ENCODE measurements at places on chromosomes 6 and 20.

DNA sequence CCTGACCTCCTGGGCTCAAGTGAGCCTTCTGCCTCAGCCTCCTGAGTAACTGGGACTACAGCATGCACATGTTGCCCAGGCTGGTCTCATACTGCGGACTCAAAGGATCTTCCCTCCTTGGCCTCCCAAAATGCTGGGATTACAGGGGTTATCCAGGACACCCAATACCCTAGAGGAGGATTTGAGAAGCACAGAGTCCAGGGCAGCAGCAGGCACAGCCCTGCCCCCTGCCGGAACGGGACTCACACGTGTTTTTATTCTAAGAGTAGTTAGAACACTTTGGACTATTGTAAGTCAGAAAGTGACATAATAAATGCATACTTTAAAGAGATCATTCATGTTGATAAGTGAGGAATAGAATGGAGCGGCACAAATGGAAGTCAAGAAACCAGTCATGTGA, 80.2 kb downstream of the C6orf118 start:
- DNase-seq: no peak

GRCh38 chr6:124148236-124148957, 344.7 kb downstream of the NKAIN2 start:
- DNase-seq: no peak

DNA sequence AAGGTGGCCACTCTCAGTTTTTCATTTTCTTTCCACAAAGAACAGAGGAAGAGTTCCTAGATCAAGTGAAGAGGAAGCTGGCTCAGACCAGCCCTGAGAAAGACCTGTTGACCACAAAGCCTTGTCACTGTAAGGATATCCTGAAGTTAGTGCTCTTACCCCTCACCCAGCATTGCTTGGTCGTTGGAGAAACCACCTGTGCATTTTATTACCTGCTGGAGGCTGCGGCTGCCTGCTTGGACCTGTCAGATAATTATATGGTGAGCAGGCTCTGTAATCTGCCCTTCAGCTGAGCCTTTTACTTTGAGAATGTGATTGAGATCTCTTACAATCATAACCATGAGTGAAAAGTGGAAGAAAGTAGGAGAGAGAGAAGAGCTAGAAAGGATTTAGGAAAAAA, 21.9 kb downstream of the TREML1 start:
- no peak for DNase-seq

- DNase-seq: no peak
Observed at GRCh38 chr20:1427457-1428054, 34.7 kb upstream of the FKBP1A start.

GRCh38 chr20:16606468-16607070, 33.3 kb upstream of the KIF16B start:
- DNase-seq: no peak

GRCh38 chr6:3836566-3836965, 12.6 kb upstream of the FAM50B start:
- DNase-seq: no peak

GRCh38 chr20:35985806-35986205, 17.4 kb downstream of the CNBD2 start:
- no peak for DNase-seq

GRCh38 chr6:111761212-111761611, 112.0 kb downstream of the FYN start:
- no peak for DNase-seq

DNA sequence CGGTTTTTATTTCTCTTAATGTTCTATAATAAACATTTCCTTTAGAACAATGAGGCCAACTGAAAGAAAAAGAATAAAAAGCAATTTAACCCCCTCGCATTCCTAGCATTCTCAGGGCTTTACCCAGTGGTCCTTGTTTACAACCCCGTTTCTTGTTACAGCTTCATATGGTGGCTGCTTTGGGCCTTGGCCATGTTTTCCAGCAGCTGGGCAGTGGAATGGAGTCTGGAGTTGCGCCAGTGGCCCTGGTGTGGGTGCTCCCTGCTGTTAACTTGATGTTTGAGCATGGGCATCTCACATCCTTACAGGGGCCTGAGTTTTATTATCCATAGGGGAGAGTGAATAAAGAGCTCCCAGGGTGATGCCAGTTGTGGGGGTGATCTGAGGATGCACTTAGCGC, 18.8 kb downstream of the EFCAB8 start:
- DNase-seq: no peak

DNA sequence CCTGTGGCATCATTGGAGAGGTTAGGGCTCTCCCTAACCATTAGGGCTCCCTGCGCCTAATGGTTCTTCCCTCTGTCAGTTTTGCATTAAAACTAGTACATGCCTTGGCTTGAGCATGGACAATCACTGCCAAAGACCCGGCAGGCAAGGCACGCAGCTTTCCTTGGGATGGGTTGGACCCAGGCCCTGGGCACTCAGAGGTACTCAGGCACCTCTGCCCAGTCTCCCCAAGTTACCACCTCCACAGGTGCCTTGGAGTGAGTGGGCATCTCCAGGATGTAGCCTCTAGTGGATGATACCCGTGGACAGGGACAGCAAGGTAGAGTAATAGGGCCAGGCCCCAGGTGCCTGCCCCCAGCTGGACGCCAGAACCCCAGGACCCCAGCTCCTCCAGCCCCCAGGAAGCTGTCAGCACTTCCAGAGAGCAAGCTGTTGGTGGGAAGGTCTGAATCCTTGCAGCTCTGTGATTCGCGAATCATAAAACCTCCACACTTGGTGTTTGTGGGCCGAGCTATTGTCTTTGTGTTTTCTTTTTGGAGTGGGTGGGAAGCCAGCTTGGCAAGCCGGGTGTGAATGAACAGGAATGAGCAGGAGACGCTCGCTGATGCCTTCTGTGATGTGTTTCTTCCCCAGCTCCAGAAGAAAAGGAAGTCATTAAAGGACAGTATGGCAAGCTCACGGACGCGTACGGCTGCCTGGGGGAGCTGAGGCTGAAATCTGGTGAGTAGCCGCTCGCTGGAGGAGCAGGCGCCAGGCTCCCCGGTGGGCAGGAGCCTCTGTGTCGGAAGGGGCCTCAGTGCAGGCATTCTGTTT, 35.1 kb downstream of the SYNJ2 start:
- no peak for DNase-seq

DNA sequence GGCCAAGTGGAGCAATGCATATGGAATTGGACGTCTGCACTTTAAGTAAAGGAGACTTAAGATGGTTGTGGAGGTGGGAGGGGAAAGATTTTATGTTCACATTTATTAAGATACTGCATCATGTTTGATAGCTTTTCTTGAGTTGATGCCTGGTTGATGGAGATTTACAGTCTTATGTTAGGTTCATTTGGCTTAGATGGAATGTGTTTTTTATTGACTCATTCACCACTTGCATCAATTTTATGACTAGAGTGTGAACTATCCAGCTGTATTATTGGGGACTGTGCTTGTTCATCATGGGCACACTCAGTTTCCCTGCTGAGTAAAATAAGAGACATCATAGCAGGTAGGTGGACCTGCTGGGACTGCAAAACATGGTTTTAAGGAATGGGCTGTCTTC, 91.2 kb upstream of the SCP2D1 start:
- no peak for DNase-seq

DNA sequence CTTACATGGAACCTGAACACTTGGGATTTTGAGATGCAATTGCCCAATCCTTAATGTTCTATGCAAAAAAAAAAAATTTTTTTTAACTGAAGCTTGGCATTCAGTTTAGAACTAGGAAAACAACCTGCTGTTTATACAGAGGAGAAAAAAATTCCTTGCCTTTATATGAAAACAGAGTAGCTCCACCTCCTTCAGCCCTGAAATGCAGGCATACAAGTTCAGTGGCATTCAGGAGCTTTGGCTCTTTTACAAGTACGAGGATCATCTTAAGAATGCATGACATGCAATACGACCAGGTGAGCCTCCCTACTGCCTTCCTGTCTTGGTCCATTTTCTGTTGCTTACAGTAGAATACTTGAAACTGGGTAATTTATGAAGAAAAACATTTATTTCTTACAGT, 20.4 kb downstream of the PAX1 start:
- DNase-seq: no peak

DNA sequence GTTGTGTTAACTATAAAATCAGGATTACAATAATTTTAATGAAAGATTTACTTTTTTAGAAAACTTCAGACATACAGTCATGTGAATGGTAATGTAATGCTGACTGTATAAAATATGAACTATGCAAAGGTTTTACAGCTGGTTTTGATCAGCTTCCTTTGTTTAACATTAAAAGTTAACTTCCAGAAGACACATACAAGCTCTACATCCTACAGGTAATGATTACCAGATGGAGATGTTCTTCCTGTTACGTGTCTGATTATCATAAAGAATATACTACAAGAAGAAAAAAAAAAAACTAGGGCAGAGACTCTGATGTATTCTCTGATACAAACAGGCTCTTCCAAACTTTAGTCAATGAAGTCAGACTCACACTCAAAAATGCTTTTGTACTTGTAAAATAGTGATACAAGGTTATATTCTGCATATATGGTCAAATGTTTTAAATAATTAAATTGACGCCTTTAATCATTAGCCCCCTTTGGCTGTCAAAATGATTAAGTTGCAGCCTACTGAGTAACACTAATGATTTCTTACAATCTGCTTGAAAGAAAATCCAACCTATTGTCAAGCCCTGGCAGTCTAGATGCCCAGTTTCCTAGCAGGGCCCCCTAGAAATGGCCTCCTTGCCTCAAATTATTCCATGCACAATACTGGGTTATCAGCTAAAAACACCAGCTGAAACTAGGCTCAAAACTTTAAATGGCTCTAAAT, 251.8 kb upstream of the RUNX2 start:
- DNase-seq: no peak

- DNase-seq: no peak
Observed at GRCh38 chr6:45647341-45648261, 269.9 kb upstream of the SUPT3H start.

- no peak for DNase-seq
Observed at GRCh38 chr20:59680148-59680650, 75.9 kb downstream of the PHACTR3 start.

- no peak for DNase-seq
Observed at GRCh38 chr6:36825994-36826393, 13.2 kb downstream of the CPNE5 start.

DNA sequence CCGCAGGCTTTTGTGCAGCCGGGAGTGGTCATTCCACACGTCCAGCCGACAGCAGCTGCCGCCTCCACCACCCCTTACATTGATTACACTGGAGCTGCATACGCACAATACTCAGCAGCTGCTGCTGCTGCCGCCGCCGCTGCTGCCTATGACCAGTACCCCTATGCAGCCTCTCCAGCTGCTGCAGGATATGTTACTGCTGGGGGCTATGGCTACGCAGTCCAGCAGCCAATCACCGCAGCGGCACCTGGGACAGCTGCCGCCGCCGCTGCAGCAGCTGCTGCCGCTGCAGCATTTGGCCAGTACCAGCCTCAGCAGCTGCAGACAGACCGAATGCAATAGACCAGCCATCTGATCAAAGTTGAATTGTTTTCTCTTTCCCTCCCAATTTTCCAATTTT, 10.6 kb downstream of the RBM24 start:
- DNase-seq: no peak

DNA sequence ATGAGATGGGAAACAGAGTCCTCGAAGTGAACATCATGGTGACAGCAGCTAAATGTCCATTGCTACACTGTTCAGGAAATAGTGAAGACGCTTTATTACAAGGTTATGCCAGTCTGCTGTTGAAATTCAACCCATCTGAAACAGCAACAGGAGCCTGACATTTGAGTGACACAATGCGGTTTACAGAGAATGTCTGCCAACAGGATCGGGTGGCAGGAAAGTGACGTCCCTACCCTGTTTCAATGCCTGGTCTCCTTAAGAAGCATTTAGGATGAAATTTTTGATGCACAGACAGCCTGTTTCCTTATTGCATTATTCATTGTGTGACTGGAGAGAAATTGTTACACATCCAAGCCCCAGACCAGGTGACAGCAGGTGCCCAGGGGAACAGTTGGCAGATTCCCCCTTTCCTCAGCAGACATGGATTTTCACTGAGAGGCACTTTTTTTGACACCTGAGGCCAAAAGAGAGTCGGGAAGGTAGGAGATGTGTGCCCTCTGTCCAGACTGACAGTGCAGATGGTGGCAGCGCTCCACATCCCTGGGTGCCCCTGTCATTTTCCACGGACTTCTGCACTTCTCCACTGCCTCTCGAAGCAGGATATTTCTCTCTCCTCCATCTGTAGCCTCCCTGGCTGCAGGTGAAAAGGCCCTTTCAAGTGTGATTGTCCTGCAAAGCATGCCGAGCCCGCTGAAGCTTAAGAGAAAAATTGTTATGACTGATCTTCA, 87.9 kb downstream of the BFSP1 start:
- no peak for DNase-seq

DNA sequence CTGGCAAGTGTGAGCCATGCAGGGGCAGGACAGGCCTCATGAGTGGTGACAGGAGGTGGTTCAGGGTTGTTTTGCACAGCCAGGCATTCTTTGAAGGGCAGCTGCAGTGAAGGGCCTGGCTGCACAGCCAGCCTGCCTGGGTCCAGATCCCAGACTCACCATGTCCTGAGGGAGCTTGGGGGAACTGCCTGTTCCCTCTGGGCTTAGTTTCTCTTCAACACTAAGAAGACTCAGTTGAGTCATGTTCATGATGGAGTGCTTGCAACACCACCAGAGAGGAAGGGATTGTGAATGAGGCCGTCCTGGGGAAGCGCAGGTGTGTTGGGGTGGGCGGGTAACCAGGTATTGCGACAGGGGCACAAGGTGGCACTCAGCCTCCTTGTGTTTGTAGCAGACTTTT, 102.4 kb downstream of the CDH26 start:
- DNase-seq: no peak

GRCh38 chr6:23006656-23007055, 437.3 kb downstream of the HDGFL1 start:
- no peak for DNase-seq

DNA sequence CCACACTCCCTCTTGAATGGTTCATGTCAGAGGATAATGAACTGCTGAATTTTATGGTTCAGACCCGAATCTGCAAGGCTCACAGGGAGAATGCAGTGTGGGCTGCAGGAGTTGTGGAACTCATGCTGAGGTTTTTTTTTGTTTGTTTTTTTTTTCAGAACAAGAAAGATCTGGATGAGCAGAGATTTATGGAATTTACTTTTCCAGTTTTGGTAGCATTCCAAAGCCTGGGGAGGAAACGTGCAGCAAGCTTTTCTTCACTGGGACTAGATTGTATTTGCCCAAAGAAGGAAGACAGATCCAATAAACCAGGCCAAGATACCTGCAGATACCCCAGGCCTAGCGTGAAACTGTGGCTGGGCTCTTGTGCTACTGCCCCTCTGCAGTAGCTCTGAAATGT, 223.9 kb upstream of the TAB2 start:
- DNase-seq: no peak

- DNase-seq: no peak
Observed at GRCh38 chr6:14016432-14016831, 91.7 kb downstream of the RNF182 start.

- DNase-seq: no peak
Observed at GRCh38 chr6:11766589-11767450, 11.8 kb downstream of the ADTRP start.

DNA sequence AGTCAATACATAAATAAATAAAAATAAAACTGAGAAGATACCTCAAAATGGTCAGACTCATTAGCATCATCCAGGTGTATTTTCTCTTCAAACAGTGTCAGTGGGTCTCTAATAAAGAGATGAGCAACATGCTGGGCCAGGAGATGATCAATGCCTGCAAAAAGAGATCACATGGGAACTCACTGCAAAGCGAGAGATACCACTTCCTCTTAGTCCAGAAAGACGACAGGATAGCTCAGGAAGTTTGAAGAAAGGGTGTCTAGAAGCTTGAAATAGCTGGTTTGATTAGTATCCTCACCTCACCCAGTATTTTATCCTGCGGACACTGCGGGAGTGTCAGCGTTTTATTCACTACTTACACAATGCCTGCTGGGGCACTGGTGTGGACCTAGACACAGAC, 38.0 kb downstream of the GCLC start:
- no peak for DNase-seq

GRCh38 chr6:108651340-108652227, 90.9 kb downstream of the FOXO3 start:
- no peak for DNase-seq
